ENCODE measurements at places on chromosomes 2 and 18. TPM values are rescaled to one million over a fixed set of nuclear protein-coding genes. Genes with fewer than 3 reads are reported as not detected.

Gene TNS1
- total RNA-seq, result 1.7 TPM

Gene SERPINB11
- not detected for total RNA-seq

Gene CDH7
- 0.14 TPM for total RNA-seq

Gene EMX1
- not detected for total RNA-seq

Gene RAB17
- 2.9 TPM for total RNA-seq

Gene SNRPD1
- 44.3 TPM for total RNA-seq

Gene ACSL3
- total RNA-seq, result 98.5 TPM

Gene C2orf81
- 3.8 TPM for total RNA-seq
